ENCODE measurements at places on chromosomes 5 and 9. TPM values are rescaled to one million over a fixed set of nuclear protein-coding genes. Genes with fewer than 3 reads are reported as not detected.

CRHBP gene
- polyA plus RNA-seq, result 0.78 TPM

IFNK gene
- not detected for polyA plus RNA-seq

TMEM174 gene
- not detected for polyA plus RNA-seq

KCNN2 gene
- polyA plus RNA-seq, result 0.19 TPM

CCDC192 gene
- polyA plus RNA-seq, result not detected

TAF11L5 gene
- not detected for polyA plus RNA-seq

TRPM3 gene
- polyA plus RNA-seq, result 0.15 TPM

TPPP gene
- 5.3 TPM for polyA plus RNA-seq

GPX3 gene
- 191 TPM for polyA plus RNA-seq

ARSI gene
- polyA plus RNA-seq, result 0.40 TPM

CDKN2B-AS1 gene
- 8.7 TPM for polyA plus RNA-seq

DUSP1 gene
- 64.4 TPM for polyA plus RNA-seq

CCNI2 gene
- 2.7 TPM for polyA plus RNA-seq

ASPN gene
- 2.8 TPM for polyA plus RNA-seq

RXFP3 gene
- not detected for polyA plus RNA-seq

FIBCD1 gene
- polyA plus RNA-seq, result 1.5 TPM

GNA14 gene
- 0.89 TPM for polyA plus RNA-seq

TSSK1B gene
- polyA plus RNA-seq, result not detected

CERCAM gene
- polyA plus RNA-seq, result 6.8 TPM

LCN9 gene
- not detected for polyA plus RNA-seq

CDHR2 gene
- polyA plus RNA-seq, result 428 TPM

CFAP90 gene
- polyA plus RNA-seq, result 0.56 TPM

FBP1 gene
- polyA plus RNA-seq, result 207 TPM

FBP2 gene
- polyA plus RNA-seq, result 0.24 TPM

CENPP gene
- 0.81 TPM for polyA plus RNA-seq

LCN10 gene
- polyA plus RNA-seq, result 4.7 TPM

WNT8A gene
- not detected for polyA plus RNA-seq

ZNF883 gene
- 0.67 TPM for polyA plus RNA-seq

PCDHGA5 gene
- 0.43 TPM for polyA plus RNA-seq

POLE3 gene
- 19.5 TPM for polyA plus RNA-seq

FEM1C gene
- 18.9 TPM for polyA plus RNA-seq

MYOZ3 gene
- 0.27 TPM for polyA plus RNA-seq

CBY3 gene
- polyA plus RNA-seq, result not detected

PCDHGA7 gene
- 0.32 TPM for polyA plus RNA-seq

FAM169A gene
- 0.73 TPM for polyA plus RNA-seq

TTC1 gene
- polyA plus RNA-seq, result 44.3 TPM

ADAMTS19 gene
- not detected for polyA plus RNA-seq

SPATA31E1 gene
- not detected for polyA plus RNA-seq

TEX48 gene
- polyA plus RNA-seq, result not detected

INSL4 gene
- not detected for polyA plus RNA-seq

SPINK6 gene
- not detected for polyA plus RNA-seq

PSAT1 gene
- polyA plus RNA-seq, result 1.8 TPM

KIF27 gene
- 7.2 TPM for polyA plus RNA-seq

DBH gene
- polyA plus RNA-seq, result not detected

RETREG1 gene
- 9.5 TPM for polyA plus RNA-seq

DMRT2 gene
- not detected for polyA plus RNA-seq

PKD2L2 gene
- polyA plus RNA-seq, result not detected

IL17B gene
- not detected for polyA plus RNA-seq

INSL6 gene
- not detected for polyA plus RNA-seq

VDAC1 gene
- 412 TPM for polyA plus RNA-seq

PCA3 gene
- not detected for polyA plus RNA-seq

SLC6A7 gene
- 7.1 TPM for polyA plus RNA-seq

CXCL14 gene
- polyA plus RNA-seq, result 70.0 TPM

PLAC8L1 gene
- polyA plus RNA-seq, result 0.38 TPM

IFNA21 gene
- polyA plus RNA-seq, result not detected
